ENCODE measurements at places on chromosomes 11 and 22.

- no peak for DNase-seq
Observed at GRCh38 chr11:73949912-73950311, 914 bp upstream of the DNAJB13 start.

- no peak for DNase-seq
Observed at GRCh38 chr11:112625814-112626213, 335.4 kb upstream of the NCAM1 start.

- no peak for DNase-seq
Observed at GRCh38 chr11:126207896-126208295, 3.6 kb downstream of the RPUSD4 start.

DNA sequence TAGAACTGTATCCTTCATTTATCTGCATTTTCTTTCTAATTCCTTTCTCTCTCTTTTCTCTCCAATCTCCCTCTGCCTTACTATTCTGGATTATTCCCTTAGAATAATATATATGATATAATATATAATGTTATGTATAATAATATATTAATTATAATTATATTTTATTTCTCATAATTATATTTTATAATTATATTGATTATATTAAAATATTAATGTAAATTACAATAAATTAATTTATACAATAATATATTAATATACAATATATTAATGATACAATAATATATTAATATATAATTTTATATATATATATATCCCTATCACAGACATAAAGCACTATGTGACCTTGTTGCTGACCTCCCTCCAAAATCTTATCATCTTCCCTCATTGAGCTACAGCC, 661.3 kb upstream of the CHORDC1 start:
- DNase-seq: no peak

DNA sequence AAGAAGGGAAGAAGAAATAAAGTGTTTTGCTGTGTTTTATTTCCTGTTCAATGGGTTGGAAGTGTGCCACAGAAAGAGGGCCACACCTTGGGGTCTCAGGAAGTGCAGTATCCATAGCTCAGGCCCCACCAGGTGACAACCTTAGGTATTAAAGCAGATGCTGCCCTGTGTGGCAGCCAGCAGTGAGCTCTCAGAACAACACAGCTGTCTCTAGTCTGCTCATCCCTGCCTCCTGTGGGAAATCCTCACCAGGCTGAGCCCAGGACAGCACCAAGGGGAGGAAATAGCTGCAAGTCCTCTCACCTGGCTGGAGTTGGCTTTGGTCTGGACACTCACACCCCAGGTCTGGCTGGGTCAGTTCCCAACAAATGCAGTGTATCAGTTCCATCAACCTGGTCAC, 25.1 kb downstream of the ARL14EP start:
- DNase-seq: no peak

DNA sequence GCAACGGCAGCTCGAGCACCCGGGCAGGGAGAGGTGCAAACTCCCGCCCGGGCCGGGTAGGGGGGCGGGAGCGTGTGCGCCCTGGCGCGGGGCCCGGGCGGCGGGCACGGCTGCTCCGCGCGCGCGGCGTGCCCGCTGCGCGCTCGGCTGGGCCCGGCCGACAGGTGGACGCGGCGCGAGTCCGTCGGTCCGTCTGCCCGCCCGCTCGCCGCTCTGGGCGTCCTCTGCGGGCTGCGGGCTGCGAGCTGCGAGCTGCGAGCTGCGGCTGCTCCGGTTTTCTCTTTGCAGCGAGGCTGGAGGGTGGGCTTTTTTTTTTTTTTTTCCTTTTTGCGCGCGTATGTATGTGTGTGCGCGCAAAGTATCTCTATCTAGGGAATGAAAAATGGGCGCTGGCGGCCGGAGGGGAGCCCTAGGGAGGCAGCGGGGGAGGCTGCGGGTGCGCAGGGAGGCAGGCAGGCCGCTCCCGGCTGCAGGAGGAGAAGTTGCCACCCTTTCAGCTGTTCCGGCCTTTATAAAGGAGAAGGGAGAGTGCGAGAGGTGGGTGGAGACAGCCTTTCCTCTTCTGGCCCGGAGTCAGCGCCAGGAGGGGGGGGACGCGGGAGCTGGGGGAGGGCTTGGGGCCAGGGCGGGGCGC, at the start of gene PDGFB:
Gene PDGFB (minus strand): TSS at position 487 of the 634 bp plus-strand sequence. CDS start 1,019 bp downstream, outside the sequence.
- DNase-seq: no peak

DNA sequence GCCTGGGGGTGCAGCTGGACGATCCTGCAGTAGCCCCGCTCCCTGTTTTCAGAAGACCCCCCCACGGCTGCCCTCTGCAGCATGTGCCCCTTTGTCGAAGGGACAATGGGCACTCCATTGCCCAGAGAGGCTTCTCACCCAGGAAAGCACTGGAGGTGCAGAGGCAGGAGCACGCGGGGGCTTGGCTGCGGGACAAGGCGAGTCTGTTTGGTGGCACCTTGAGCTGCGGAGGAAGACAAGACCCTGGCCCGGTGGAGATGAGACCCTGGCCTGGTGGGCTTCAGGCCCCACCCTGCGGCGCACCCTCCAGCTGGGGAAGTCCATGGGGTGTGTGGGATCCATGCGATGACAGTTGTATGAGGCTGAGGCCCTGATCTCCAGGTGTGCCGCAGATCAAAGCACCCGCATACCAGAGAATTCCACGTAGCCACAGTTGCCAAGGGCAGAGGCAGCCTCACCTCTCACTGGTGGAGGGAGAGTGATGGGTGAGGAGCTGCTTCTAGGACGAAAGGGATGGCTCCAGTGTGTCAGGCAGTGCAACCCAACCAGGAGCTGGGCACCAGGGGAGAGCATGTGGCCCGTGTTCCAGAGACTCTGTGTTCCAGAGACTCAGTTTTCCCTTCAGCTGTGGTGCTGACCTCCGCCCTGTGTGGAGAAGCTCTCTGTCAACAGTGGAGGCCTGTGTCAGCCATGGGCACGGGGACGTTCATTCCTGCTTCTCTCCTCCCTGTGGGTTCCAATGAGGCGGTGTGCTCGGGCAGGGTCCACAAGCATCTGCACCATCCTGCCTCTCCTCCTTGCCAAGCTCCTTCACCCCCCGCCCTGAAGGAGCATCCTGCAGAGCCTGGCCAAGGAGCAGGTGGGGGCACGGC, 10.0 kb downstream of the TBX1 start:
- no peak for DNase-seq

DNA sequence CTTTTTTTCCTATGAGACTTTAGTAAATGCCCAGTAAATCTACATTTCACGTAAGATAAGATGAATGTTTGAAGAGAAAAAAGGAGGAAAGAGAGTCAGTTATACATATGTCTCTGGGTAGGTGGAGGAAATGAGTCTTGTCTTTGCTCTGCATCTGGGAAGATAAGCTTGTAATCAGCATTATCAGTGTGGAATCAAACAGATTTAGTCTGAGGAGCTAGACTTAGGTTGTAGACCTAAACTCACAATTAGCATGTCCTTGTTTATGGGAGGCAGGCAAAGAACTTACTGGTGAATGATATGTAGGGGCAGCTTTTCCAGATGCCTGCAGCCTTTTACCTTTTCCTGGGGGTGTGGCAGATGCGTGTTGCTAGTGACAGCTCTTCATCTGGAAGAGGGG, 962.3 kb downstream of the TBC1D22A start:
- DNase-seq: no peak

DNA sequence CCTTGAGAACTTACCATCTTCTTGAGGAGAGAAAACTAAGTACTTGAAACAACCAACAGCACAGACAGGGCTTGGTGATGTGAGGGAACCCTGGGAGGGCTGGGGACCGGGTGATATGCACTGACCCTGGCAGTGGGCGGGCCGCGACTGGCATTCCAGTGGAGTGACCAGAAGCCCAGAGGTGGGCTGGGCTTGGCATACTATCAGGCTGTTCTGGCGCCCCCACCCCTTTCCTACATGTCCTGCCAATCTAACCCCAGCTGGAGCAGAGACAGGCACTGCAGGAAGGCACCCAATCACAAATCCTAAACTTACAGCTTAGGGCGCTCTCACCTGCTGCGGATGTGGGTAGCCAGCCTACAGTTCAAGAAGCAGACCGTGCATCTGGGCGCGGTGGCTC, 54.0 kb upstream of the GCAT start:
- DNase-seq: no peak

- peak; percentile 86 for DNase-seq
Observed at GRCh38 chr11:70226967-70227366, 23.9 kb downstream of the FADD start.

DNA sequence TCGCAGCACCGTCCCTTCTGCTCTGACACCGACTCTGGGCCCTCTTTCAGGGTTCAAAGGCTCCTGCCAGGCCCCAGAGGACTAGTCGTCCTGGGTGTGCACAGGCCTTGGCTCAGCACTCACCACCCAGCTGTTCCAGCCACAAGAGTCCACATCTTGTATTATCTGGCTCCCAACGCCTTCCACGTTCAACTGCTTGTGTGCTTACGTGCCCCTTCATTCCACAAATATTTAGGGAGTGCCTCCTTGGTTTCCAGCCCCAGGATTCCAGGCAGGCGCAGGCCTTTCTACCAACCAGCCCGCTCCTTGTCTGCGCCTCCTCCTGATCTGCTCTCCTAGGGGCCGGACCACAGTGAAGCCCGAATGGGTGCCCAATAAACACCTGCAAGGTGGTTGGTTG, 70.9 kb downstream of the SCUBE1 start:
- no peak for DNase-seq

DNA sequence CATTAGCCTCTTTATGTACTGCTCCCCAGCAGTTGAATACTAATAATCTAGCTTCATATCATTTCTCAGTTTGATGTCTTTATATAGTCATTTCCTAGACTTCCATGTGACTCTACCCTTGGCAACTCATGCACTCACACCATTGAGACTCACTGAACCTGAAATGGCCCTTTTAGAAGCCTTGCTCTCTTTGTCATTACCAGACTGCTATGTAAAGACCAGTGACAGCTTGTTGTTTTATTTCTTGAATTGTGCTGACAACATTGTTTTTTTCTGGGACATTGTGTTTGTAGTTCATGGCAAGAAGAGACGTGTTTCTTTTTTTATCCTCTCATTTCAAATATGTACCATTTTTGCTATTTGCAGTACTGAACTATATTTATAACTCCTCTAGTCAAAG, 256.5 kb downstream of the CNTN5 start:
- no peak for DNase-seq

- peak; percentile 26 for DNase-seq
Observed at GRCh38 chr22:41976070-41976901, 7.0 kb downstream of the SEPTIN3 start.

GRCh38 chr11:34344768-34345539, 12.9 kb downstream of the ABTB2 start:
- DNase-seq: no peak

DNA sequence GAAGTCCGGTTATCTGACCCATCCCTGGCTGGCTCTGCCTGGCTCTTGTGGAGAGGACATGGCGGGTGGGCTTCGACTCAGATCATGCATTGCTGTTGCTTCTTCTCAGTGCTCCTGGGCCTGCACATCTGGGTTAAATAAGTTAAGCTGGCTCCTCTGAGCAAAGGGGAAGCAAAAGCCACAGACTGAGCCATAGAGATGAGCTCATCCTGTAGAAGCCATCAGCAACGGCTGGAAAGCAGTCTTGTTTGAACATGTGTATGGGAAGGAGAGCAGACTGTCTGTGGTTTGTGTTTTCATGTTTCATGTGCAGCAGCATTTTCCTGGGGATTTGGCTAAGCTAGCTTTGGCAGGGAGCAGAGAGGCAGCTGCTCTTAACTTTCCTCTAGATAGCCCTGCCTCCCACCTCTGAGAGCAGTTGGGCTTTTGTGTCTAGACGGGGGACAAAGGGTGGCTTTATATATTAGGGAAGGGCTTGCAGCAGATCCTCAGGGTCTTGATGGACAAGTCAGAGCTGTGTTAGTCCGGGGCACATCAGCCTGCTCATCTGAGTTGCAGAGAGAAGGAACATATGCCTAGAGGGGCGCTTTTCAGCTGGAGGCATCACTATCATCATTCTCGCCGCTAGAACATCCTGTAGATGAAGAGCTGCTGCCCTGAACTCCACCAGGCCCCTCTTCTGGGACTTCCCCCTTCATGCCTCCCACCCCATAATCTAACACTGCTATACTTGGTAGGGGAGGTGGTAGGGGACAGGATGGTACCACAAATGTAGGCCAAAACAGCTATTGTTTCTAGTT, 14.9 kb downstream of the DCPS start:
- DNase-seq: no peak

DNA sequence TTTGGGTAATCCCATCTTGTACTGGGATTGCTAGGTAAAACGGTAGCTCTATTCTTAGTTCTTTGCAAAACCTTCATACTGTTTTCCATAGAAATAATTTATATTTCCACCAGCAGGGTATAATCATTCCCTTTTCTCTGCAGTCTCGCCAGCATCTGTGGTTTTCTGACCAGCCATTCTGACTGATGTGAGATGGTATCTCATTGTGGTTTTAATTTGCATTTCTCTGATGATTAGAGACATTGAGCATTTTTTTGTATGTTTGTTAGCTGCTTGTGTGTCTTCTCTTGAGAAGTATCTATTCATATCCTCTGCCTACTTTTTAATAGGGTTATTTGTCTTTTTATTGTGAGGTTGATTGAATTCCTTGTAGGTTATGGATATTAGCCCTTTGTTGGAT, 220.9 kb downstream of the PGR start:
- DNase-seq: no peak

DNA sequence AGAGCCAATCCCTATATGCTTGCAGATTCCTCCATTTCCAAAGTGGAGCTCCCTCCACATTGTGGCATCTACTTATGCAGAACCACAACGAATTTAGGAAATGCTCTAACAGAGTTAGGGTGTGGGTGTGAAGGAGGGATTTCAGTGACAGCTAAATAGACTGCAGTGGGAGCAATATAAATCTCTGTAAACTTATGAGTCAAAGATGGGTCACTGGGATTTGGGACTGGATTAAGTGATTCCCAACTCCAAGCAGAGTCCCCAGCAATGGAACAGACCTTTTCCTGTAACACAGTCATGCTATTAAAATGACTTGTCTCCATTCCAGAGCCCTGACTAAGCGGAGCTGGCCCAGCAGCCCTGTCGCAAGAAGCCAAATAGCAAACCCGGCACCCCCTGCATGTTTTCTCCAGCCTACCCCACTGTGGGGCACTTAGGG, 36.6 kb downstream of the RPL27A start:
- no peak for DNase-seq
